AML-193 (cell line): ENCODE measurements at places on chromosomes 13 and 19.
A peak's percentile ranks its signal among the peaks of the same experiment; 100 is the strongest.

DNA sequence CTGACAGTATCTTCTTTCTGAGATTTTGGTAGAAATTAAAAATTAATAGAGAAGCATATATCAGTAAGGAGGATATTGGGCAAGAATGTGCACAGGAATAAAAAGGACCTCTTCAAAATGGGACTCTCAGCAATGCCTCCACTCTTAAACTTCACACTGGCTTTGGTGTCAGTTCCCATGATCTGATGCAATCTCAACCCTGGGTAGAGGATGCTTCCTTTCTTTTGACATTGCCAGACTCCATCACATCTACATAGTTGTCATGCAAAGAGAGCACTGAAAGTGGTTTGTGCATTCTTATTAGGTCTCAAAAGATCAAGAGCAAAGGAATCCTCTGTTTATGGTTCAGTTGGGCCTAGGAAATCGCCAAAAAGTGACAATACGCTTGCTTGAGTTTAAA lies 26.3 kb downstream of the STARD13 start:
- DNase-seq = no peak

DNA sequence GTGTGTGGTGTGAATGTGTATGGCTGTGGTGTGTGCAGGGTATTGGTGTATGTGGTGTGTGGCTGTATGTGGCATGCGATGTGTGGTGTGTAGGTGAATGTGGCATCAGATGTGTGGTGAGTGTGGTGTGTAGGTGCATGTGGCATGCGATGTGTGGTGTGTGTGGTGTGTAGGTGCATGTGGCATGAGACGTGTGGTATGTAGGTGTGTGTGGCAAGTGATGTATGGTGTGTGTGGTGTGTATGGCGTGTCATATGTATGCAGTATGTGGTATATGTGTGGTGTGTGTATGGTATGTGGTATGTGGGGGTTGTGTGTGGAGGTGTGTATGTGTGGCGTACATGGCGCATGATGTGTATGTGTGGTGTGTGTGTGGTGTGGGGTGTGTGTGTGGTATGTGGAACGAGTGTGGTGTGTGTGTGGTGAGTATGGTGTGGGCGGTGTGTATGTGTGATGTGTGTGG lies 63.4 kb downstream of the PEPD start:
- DNase-seq = no peak

DNA sequence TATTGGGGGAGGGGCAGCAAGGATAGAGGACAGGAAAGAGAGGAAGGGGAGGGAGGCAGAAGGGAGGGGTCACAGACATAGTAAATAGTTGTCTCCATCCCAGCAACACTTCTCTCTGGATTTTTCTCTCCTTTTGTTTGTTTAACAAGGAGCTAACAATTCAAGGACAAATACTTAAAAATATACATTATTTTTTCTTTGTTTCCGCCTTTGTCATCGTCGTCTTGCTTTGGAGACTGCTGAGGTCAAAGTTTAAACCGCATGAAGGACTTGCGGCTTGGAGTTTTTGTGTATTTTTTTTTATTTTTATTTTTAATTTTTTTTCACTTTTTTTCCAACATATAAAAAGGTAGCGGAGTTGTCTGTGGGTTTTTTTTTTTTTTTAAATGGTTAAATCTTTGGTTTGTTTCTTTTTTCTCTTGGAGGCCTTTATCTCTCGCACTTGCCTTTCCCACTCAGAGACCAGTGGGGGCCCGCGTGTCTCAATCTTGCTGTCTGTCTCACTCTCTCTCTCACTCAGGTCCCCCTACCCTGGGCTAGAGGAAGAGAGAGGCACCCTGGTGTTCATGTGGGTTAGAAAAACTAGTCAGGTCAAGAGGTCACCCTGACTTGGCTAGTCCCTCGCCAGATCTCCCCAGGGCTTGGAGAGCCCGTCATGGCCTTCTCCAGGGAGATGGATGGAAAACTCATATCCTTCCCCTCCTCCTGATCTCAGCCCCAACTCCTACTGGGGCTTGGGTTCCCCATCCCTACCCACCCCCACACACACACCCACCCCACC lies 11.0 kb downstream of the ZNF574 start:
- no peak for DNase-seq

- no peak for DNase-seq
Observed at GRCh38 chr19:50255115-50255514, 51.7 kb downstream of the MYH14 start.

GRCh38 chr19:33000510-33000909 lies 28.5 kb downstream of the FAAP24 start:
- no peak for DNase-seq

GRCh38 chr19:16327911-16328823 lies 3.5 kb downstream of the KLF2 start:
- DNase-seq = peak; percentile 99

DNA sequence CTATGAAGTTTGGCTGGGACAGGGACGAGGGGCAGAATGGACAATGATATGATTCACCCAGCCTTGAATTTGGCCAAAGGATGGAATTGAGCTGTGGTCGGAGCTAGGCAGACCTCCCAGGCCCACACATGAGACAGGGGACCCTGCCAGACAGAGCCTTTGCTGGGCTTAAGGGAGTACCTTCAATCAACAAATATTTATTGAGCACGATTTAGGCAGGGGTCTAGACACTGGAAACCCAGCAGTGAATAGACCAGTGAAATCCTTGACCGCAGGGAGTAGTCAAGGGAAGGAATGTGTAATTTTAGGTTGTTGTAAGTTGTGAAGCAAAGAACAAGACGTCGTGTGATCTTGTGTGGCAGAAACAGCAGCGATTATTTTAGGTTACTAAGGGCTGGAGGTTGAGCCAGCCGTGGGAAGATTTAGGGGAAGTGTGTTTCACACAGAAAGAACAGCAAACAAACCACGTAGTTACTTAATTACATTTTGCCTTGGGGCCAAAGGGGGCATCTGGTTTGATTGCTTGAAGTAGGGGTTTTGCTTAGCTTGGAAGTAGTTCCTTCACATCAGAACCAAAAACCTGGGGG lies 16.9 kb upstream of the AP1M2 start:
- DNase-seq = peak; percentile 88

DNA sequence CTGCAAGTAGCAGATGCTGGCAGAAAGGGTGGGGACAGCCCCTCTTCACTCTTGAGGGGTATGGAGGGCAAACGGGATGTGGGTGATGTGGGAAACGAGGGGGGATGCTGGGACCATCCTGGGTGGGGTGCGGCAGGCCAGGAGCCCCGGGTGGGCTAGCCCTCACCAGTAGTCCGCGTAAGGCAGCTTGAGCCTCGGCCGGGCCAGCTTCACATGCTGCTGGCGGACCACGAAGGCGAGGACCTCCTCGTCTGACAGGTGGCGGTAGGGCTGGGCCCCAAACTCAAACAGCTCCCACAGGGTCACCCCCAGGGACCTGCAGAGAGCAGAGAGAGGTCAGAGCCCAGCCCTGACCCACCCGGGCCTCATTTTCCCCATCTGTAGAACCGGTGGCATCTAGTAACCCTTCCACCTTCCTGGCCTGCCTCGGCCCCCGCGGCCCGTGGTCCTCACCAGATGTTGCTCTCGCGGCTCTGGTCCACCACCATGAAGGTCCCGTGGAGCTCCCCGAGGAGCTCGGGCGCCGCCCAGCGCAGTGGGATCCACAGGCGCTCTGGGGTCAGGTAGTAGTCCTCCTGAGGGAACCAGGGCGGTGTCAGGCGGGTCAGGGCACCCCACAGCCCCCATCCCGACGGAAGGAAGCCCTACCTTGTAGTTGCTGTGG lies 10.7 kb downstream of the LMTK3 start:
- DNase-seq = no peak

DNA sequence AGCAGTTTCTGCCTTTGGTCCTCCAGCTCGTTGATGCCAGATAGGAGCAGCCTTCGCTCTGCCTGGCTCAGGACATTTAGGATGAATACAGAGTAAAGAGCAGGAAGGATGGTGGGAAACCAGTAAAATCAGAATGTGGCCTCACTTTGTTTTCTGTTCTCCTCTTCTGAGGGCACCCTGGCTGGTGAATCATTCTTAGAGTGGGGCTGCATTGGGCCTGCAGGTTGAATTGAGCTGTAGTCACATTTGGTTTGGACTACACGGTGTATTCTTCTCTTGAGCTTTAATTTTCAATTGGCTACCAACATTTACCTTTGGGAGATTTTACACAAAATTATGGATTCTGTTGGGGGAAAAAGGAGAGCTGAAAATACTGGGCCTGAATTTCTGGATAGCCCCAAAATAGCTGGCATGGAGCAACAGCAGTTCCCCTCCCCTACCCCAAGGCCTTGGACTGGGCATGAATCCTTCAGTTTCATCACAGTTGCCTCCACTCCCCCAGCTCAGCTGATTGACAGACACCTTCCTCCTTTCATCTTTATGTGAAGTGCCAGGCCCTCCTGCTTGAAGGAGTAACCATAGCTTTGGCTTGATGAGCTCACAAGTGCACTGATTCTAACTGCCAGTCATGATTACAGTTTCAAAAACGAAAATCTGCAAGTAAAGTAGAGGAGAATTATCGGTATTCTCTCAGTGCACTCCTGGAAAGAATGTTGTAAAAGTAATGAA lies 24.3 kb downstream of the ERCC5 start:
- DNase-seq = peak; percentile 30

DNA sequence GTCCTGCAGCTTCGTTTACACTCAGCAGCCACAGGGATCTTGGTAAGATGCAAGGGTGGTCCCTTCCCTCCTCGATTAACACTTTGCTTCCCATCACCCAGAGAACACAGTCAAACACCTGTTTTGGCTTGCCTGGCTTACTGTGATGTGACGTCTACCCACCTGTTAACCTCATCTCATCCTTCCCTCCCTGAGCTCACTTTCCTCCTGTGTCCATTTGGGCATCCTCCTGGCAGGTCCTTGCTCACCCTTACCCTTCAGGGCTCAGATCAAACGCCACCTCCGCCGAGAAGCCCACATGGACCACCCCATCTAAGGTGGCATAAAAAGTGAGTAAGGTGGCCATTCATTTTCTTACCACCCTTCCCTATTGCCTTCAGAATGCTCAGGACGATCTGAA lies 9.2 kb downstream of the FIZ1 start:
- no peak for DNase-seq

- DNase-seq = no peak
Observed at GRCh38 chr13:79227418-79227817, 178.6 kb downstream of the RBM26 start.

DNA sequence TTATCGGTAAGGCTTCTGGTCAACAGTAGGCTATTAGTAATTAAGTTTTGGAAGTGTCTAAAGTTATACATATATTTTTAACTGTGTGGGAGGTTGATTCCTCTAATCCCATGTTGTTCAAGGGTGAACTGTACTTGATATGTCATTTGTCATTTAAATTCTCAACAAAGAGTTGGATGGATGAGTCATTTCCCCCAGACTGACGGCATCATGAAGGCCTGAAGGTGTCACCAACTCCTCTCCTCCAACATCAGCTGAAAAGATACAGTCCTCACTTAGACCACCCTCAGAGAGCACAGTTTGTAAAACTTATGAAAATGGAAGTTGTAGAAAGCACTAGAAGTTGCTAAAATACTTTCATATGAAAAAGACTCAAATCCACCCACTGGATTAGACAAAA lies 48.8 kb downstream of the DCLK1 start:
- DNase-seq = no peak

DNA sequence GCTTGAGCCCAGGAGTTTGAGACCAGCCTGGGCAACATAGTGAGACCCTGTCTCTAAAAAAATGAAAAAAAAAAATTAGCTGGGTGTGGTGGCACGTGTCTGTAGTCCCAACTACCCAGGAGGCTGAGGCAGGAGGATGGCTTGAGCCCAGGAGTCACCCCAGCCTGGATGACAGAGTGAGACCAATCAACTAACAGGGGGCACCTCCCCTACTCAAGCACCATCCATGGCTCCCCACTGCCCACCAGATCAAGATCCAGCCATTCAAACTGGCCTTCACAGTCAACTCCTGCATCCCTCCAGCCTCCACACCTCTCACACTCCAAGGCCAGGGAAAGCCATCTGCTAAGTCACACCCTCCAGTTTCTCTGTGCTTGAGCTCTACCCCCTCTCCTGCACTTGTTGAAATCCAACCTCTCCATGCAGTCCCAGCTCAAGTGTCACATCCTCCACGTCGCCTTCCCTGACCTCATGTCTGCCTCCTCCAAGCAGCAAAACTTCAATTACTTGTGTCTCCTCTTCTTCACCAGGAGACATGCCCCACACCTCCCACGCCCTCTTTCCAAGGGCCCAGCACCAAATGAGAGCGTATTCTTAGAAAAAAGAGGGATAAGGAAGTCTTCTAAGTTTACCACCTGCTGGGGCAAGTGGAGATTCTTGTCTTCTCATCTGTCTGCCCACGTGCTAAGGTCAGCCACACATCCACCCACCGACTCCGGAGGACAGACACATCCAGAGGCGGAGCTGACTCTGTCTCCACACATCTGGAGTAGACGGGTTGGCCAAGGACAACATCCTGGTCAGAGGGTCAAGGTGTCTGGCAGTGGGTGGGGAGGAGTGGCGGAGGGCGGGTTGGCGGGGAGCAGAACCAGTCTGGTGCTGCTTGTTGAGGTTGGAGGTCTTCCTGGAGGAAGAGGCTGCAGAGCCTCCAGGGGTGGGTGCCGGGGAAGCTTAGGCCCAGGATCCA lies 974 bp upstream of the CYP4F22 start:
- no peak for DNase-seq

GRCh38 chr13:73521290-73521624 lies 462.5 kb downstream of the KLF5 start:
- DNase-seq = no peak

GRCh38 chr13:89227356-89227755 lies 1556.2 kb downstream of the SLITRK5 start:
- DNase-seq = no peak

DNA sequence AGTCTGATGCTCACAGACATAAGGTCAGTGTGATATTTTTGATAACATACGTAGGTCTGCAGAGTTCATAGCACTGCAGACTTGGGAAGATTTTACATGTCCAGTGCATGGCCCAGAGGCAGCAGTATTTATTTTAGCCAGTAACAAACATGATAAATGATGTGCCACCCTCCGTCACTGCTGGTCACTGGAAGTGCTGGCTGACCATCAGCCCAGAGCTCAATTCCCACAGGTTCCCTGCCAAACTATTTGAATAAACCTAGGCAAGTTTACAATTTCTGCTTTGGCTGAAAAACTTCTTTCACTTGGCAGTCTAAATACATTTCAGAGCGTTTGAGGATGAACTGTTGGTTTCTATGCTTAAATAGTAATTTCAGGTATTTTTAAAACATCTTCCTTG lies 135.5 kb upstream of the EDNRB start:
- DNase-seq = no peak

GRCh38 chr13:21849323-21849722 lies 178.4 kb downstream of the FGF9 start:
- peak; percentile 30 for DNase-seq

- no peak for DNase-seq
Observed at GRCh38 chr19:28705008-28705407, 507.9 kb downstream of the UQCRFS1 start.

- DNase-seq = no peak
Observed at GRCh38 chr19:31392464-31392863, 43.2 kb upstream of the TSHZ3 start.

DNA sequence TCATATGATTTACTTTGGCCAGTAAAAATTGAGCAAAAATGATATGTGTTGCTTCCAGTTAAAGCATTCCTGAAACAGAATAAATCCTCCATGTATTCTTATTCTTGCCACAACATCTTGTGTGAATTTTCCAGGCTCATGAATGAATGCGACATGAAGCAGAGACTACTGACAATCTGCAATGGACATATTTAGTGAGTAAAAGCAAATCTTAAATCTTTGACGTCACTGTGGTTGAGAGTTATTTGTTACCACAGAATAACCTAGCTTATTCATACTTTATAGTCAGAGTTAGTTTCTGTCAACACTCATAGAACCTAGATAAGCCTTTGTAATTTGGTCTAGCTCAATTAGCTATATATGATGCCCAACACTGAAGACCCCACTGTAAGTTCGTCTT lies 1443.1 kb downstream of the PCDH9 start:
- DNase-seq = no peak
